Right ventricle myocardium inferior (tissue), 1 donor: ENCODE measurements at places on chromosomes 5 and 9. TPM values are rescaled to one million over a fixed set of nuclear protein-coding genes. Genes with fewer than 3 reads are reported as not detected.

GRXCR2 gene
- total RNA-seq = 5.5 TPM

PTPDC1 gene
- 8.5 TPM for total RNA-seq

DNA sequence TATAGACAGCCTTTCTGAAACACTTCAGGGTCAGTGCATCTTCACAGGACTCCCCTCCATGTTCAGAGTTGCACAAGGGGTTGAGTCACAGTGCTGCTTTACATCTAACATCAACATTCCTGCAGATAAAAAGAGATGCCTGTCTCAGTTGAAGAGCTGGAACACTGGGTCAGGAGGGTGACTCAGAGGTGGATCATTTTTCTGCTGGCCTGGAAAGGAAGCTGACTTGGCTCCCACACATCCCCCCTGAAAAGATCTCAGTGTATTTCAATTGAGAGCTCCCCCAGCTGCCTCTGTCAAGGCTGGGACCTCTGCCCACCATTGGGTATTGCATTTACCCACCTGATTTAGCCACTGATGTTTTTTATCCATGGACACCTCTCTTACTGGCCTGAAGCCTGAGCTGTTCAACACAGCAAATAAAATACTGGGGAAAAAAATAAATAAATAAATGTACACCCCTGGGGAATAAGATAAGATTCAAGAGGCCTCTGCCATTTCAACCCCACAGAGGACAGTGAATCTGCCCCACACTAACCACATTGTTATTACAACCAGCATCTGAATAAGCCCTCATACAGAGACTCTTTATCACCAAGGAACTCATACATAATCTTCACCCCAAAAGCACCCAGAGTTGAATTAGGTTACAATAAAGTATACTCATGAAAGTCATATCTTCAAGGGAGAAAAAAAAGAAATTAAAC, 716.4 kb downstream of the SEMA5A start:
- DNase-seq = no peak

- no peak for DNase-seq
These were observed 137.7 kb upstream of the ALDH1B1 start for GRCh38 chr9:38254756-38255155.

- DNase-seq = no peak
These were observed 228.8 kb downstream of the NR2F1-AS1 start for GRCh38 chr5:93352186-93352585.

DNA sequence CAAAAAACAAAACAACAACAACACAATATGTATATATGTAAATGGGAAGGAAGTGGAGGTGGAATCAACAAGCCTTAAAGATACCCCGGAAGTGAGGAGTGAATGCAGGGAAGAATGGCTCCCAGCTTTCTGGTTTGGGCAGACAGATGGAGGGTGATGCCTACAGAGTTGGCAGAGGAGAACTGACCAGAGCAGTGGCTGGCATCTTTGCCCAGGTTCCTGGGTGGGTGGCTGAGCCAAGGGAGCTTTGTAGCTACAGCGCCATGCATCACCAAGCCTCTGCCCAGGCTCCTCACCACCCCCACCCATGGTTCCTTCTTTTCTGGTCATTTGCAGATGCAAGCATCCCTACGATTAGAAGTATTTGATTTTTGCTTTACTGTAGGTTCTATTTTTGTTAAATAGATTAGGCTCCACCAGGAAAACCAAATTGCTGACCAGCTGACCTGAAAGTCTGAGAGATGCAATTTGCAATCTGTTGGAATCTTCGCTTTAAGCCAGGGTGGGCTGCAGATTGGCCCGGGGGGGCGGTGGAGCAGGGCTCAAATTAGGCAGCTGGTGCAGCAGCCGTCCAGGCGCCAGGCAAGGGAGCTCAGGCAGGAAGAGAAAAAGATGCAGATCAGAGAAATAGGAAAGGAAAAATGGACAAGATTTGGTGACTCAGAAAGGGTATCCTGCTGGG, 163.3 kb upstream of the TBC1D2 start:
- DNase-seq = no peak

- no peak for DNase-seq
These were observed 141.1 kb upstream of the RANBP3L start for GRCh38 chr5:36442796-36443195.
